Activated T-cell treated with anti-CD3 and anti-CD28 coated beads, Interleukin-2, amount 50 U/mL, for 1 hour (primary cell): ENCODE measurements at places on chromosomes 3 and 15.

GRCh38 chr3:146502887-146503460 lies 33.6 kb upstream of the PLSCR2 start:
- DNase-seq = no peak

DNA sequence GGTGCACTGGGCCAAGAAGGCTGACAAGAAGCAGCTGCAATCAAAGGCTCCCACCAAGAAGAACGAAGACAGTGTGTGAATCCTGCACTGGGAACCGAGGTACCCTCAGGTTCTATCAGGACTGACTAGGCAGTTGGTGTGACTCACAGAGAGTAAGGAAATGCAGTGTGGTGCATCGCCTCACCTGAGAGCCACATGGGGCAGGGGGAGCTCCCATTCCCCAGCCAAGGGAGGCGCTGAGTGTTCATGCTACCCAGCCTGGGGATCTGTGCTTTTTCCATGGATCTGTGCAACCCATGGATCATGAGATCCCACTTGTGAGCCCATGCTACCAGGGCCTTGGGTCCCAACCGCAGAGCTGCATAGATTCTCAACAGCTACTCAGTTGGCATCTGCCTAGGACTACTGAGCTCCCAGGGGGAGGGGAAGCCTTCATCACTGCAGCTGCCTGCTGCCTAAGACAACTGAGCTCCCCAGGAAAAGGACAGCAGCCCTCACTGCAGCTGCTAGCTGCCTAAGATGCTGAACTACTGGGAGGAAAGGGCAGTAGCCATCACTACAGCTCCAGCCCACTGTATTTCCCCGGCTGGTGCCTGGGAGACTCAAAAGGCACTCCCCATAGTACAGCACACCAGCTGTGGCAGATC lies 6.9 kb upstream of the PLSCR2 start:
- no peak for DNase-seq

- no peak for DNase-seq
Observed at GRCh38 chr3:81302045-81302444, 459.4 kb downstream of the GBE1 start.

GRCh38 chr3:161449785-161450184 lies 46.8 kb upstream of the OTOL1 start:
- DNase-seq = no peak

GRCh38 chr3:25856902-25857518 lies 67.1 kb downstream of the OXSM start:
- DNase-seq = no peak

DNA sequence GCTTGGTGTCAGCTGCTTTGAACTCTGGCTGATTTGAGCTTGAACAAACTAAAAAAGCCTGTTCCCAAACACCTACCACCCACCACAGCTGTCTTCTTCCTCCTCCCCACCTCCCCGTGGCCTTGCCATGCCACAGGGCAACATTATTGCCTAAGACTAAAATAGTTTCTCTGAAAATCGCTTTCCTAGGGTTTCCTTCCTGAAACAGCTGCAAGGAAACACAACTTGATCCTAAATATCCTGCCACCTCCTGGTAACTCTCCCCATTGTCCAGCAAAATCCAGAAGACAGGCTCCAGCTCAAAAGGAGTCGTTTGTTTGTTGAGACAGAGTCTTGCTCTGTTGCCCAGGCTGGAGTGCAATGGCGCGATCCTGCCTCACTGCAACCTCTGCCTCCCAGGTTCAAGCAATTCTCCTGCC lies 193.9 kb upstream of the TPM1 start:
- no peak for DNase-seq

- DNase-seq = no peak
Observed at GRCh38 chr15:80028937-80029336, 30.5 kb upstream of the ZFAND6 start.

DNA sequence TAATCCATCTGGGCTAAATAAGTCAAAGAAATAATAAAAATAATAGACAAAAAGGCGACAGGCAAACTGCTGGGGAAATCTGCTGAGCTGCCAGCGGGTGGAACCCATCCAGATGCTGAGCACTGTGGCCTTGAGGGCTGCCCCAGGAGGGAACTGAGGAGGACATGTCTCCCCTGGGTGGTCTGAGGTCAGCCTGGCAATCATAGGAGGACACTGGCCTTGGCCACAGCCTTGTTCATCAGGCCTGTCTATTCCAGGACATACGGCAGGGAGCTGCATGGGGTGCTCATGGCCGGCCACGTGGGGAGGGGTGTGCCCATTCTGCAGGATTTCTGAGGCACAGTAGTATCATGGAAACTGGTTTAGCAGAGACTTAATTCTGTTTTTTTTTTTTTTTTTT lies 21.5 kb upstream of the SNRPA1 start:
- peak; percentile 2 for DNase-seq

- no peak for DNase-seq
Observed at GRCh38 chr3:106337116-106337515, 468.3 kb upstream of the CBLB start.

- DNase-seq = no peak
Observed at GRCh38 chr3:119145500-119146167, at the start of gene TEX55. Gene TEX55 (plus strand): TSS chr3:119146165. CDS start chr3:119146190, 25 bp downstream.

DNA sequence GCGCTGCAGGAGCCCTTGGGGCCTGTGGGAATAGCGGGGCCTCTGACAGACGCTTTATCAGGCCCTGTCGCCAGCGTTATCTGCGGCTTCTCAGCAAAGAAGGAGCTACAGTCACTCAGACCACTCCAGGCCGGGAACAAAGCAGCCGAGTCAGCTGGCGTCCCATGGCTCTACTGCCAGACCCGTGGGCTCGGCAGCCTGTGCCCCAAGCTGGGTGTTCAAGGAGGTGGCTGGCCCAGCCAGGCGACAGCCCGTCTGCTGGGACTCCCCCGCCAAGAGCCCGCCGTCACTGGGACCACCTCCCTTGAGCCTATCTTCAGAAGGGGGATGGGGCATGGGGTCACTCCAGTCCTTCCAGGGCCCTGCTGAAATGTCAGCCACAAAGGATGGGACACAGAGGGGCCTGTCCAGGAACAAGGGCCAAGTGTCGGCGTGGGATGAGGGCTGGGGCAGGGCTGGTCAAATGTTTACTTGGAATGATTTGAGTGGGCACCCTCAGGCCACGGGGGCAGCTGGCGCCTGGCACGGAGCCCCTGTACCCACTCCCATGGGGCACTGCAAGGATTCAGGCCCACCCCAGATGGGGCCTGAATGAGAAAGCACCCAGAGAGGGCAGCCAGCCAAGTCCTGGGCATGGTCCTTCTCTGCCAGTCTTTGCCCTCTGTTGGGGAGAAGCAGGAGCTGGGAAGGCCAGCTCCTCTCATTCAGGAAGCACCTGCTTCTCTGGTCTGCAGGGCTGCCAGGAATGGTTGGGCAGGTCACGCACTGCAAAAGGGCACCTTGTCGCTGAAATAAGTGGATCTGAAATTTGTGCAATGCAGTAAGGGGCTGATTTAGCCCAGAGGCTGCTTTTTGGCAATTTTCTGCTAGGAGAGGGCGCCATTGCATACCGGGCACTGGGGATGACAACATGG lies 148.3 kb downstream of the SMAD6 start:
- DNase-seq = no peak

DNA sequence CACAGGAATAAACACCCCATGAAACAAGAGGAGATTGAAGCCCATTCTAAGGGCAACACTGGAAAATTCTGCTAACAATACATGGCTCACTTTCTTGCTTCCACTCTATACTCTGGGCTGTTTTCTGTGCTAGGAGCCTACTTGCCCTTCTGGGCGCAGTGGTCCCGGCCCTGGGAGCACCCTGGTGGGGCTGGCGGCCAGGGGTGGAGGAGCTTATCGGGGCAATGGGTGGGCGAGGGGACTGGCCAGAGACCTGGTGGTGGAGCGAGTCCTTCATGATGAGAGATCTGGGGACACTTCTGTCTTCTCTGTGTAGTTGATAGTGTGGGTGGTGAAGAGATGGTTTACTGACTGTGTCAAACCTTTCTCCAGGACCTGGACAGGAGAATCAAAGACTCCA lies 1128.5 kb downstream of the TBL1XR1 start:
- DNase-seq = no peak

- DNase-seq = no peak
Observed at GRCh38 chr15:56963126-56963525, 44.7 kb downstream of the TCF12 start.

DNA sequence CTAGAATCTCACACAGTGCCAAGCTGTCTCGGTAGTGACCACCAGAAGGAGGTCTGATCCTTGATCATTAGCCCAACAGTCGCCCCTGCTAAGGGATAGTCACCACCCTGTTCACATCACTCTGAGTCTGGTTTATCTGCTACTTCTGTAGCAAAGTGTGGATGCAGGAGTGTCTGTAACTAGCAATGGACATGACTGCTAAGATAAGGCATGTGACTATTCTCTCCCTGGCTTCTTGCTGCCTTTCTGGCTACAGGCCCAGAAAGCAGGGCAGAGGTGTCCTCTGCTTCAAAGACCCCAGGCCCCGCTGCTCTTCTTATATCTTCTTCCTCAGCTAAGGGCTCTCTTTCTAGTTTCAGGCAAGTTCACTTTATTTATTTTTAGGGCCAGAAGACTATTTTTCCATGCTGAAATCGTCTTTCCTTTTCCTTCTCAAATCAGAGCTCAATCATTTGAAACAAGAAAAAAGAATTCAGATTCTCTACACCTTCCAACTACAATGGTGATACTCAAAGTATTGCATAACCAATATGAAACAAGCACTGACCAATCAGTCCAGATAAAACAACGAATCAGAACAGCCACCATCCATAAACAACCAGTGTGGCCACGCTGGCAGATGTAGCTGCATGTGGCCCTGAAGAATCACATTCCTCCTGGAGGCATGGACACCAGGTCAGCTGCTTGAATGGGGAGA lies 8.0 kb upstream of the KNG1 start:
- no peak for DNase-seq

- DNase-seq = no peak
Observed at GRCh38 chr3:45623846-45624245, 29.3 kb downstream of the LIMD1 start.

- DNase-seq = no peak
Observed at GRCh38 chr3:30688776-30689641, 82.6 kb downstream of the TGFBR2 start.

DNA sequence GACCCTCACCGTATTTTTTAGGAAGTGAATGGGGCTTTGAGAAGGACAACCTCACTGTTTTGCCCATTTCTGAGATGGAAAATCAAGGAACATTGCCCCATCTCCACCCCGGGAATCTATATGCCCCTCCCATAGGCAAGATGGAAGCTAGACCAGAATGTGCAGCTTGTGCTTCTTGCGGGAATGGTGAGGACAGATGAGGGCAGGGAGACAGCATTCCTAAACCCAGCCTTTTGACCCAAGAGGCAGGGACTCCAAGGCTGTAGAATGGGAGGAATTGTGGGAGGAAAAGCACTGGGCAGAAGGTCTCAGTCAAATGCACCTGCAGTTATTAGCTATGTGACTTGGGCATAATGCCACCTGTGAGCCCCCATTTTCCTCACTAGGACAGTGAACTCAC lies 66.9 kb downstream of the SMAD3 start:
- no peak for DNase-seq

GRCh38 chr15:50908209-50909009 lies at the start of gene AP4E1:
Gene AP4E1 (plus strand): TSS chr15:50908683. CDS start chr15:50908779, 96 bp downstream.
- DNase-seq = peak; percentile 94

GRCh38 chr3:18114894-18115293 lies 310.2 kb downstream of the SATB1 start:
- DNase-seq = no peak

GRCh38 chr3:186118692-186119091 lies 9.8 kb upstream of the ETV5 start:
- DNase-seq = no peak

DNA sequence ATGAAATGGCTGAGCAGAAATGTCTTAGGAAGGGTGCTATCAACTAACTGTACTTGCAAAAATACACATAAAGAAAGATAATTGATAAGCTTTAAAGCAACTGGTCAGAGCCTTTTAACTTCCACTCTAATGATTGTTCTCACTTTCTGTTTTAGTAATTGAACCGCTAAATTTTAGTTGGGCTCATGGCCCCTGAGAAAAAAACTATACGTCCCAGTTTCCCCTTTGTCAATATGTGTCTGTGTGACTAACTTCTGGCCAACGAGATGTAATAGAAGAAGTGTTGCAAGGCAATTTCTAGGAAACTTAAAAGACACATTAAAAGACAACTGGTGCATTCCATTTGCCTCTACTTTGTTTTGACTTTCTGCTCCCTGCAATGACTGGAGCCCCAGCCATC lies 223.9 kb downstream of the NR1D2 start:
- no peak for DNase-seq

DNA sequence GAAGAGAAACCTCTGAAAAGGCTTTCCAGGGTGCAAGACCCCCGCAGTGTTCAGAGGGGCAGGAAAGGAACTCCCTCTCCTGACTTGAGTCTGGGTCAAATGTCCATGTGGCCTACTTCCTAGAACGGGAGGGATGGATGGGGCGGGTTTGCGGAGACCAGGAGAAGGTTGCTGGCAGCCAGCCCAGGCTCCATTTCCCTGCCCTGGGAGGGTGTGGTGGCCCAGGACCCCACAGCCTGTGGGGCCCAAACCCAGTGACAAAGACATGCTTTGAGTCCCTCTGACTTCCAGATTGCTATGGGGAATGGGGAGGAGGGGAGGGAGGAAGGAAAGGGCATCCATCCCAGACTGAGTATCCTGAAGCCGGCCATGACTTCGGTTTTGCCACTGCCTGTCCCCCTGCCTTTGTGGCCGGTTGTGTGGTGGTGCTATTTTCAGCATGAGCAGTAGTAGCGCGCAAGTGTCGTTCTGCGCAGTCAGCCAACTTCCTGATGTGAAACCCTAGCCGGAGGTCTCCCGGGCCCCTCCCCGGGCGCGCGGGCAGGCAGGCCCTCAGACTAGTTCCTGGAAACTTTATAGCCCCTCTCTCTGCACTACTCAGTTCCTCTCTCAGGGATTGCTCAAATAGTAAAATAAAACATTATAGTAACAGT lies 24.4 kb downstream of the MAGEF1 start:
- DNase-seq = no peak
